NCI-H1092 treated with DMSO at 0.1 percent for 48 hours (cell line): ENCODE measurements at places on chromosomes 5 and 9.

DNA sequence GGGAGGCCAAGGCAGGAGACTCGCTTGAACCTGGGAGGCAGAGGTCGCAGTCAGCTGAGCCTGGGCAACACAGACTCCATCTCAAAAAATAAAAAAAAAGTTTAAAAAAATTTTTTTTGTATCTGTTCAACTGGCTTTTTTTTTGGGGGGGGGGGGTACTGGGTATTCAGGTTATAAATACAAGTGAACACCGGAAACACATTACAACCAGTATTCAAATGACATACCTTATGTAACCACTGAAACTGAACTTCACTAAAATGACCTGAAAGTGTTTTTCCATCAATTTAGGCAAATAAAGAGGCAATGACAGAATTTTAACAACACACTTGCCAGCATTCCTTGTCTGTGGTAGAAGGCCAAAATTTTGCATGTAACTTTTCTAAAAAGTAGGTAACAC, 33.5 kb downstream of the STRBP start:
- DNase-seq: no peak

DNA sequence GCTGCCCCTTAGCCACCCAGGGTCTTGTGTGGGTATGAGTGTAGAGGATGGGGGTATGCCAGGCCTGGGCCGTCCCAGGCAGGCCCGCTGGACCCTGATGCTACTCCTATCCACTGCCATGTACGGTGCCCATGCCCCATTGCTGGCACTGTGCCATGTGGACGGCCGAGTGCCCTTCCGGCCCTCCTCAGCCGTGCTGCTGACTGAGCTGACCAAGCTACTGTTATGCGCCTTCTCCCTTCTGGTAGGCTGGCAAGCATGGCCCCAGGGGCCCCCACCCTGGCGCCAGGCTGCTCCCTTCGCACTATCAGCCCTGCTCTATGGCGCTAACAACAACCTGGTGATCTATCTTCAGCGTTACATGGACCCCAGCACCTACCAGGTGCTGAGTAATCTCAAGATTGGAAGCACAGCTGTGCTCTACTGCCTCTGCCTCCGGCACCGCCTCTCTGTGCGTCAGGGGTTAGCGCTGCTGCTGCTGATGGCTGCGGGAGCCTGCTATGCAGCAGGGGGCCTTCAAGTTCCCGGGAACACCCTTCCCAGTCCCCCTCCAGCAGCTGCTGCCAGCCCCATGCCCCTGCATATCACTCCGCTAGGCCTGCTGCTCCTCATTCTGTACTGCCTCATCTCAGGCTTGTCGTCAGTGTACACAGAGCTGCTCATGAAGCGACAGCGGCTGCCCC, 2.6 kb downstream of the SLC35A4 start:
- no peak for DNase-seq

DNA sequence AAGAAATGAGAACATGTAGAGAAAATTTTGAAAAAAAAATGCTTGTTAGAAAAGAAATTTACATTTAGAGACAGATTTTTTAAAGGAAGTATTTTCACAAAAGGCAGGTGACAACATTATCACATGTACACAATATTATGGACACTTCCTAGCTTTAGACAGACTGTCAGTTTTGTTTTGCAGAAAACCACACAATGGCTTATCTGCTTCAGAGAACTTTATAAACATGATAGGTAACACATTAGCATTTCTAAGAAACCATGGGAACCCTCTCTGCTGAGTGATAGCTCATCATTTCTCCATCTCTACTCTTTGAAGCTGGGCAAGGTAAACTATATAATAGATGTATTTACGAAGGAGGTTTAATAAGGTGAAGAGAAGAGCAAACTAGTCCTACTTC, 25.6 kb downstream of the POU5F2 start:
- DNase-seq: no peak

- DNase-seq: no peak
Measured at GRCh38 chr9:27496135-27496504, 28.0 kb upstream of the IFNK start.

DNA sequence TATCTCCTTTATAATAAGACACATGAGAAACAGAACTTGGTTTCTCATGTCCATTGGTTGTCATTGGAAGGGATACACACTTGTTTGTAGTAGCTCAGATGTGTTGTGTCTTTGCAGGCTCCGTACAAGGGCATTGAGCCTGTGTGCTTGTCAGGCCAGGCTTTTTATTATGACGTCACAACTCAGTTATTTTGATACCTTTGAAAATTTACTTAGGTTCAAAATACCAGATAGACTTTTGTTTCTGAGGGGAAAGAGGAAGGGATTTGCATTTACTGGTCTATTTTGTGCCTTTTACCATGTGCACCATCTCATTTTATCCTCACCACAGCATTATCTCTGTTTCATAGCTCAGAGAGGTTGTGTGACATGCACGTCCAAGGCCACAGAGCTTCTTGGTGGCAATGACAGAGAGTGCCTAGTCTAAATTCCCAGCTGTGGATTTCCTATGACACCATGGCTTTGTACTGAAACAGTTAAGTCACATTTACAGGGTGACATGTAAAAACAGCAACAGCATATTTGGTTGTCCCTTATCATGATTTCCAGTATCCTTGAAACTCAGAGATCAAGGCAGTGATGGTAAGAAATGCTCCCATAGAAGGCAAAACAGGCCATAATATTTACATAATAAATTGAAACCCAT, 268.7 kb downstream of the AOPEP start:
- DNase-seq: no peak

DNA sequence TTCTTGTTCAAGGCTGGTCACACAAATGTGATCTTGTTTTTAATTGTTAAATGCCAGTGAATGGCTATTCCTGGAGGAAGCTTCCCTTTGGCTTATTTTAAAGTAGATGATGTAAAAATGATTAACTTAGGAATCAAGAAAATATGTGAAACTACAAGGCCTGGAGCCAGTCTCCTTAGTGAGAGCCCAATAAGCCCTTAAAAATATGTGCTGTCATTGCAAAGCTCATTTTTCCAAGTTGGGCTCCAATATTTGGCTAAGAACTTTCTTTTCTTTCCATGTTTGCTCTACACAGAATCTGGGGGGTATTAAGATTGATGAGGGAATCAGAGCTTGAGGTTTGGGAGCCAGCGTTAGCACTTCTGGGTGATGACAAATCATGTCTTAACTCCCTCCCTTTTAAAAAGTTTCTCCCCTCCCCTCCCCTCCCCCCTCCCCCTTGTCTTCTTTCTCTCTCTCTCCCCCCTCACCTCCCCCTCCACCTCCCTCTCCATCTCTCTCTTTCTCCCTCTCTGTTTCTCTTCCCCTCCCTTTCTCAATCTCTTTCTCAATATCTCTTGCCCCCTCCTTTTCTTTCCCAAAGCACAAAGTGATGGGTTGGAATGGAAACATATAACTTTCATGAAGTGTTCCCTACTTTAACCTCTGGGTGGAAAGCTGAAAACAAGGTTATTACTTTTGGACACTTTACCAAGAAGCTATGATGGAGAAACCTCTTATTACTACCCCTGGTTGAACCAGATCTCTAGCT, 86.0 kb downstream of the FBXL7 start:
- DNase-seq: no peak

DNA sequence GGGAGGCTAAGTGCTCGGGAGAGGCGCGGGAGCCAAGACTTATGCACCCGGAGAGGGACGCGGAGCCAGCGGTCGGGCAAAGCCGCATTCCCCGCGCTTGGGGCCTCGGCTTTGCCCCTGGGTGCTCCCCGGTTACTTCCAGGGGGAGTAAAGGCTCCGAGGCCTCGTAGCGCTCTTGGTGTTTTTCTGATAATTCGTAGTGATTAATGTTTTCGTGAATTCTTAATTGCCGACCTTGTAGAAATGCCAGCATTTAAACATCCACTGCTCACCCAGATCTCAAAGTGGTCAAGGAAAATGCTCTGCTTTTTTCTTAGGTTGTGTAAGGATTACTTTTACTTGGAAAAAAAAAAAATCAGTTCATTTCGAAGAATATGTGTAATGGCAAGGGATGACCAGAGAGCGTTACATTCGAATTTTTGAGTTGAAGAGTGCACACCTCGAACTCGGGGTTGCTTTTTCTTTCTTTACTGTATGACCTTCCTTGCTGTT, 654 bp upstream of the TUT7 start:
- DNase-seq: no peak

DNA sequence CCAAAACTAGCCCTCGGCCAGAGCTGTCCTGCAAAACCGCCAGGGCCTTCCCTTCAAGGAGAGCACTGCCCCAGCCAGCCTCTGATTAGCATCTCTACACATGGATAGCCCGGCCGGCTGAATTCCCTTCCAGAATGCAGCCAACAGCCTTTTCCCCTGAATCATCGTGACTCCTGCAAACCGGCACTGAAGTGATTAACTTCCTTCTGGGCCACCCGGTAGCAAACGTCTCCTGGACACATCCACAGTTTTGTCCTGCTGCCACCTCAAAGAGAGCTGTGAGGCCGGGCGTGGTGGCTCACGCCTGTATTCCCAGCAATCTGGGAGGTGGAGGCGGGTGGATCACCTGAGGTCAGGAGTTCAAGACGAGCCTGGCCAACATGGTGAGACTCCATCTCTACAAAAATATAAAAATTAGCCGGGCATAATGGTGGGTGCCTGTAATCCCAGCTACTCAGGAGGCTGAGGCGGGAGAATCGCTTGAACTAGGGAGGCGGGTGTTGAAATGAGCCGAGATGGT, 21.1 kb upstream of the EEIG1 start:
- no peak for DNase-seq

DNA sequence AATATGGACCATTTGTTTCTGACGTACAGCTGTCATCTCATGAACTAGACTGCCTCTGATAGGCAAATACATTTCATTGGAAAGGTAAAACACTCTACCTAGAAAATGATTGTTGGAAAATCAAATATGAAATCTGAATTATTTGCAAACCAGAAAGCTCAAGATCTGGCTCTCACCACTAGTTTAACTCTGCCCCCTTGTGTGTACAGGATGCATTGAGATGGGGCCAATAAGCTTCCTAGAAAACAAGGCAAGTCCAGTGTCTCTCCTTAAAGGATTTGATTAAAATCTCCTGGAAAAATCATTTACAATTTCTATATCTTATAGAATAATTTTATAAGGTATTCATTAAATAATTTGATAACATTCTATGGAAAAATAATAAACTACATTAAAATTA, 311.9 kb upstream of the ANKH start:
- DNase-seq: no peak

DNA sequence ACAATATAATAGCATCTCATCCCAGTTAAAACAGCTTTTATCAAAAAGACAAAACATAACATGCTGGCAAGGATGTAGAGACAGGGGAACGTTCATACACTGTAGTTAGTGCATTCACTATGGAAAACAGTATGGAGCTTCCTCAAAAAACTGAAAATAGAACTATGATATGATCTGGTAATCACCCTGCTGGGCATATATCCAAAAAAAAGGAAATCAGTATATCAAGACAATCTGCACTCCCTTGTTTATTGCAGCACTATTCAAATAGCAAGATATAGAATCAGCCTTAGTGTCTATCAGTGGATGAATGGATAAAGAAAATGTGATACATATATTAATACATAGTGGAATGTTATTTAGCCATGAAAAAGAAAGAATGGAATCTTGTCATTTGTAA, 88.5 kb downstream of the PBX3 start:
- no peak for DNase-seq

DNA sequence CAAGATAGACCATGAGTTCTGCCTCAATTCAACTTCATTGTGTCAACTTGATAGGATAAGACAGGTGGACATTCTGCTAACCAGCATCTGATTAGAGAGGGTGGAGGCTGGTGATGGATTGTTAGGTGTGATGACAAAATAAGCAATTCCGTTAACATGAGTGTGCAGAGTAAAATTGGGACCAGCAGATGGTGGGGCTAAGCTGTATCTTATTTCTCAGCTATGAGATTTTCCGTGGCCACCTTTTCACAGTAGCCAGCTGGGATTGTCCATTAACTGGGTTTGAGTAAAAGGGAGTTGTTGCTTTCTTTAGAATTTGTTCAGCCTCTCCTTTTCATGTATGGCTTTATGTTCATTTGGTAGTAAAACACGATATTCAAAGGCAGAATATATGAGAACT, 28.8 kb upstream of the TAL2 start:
- no peak for DNase-seq

DNA sequence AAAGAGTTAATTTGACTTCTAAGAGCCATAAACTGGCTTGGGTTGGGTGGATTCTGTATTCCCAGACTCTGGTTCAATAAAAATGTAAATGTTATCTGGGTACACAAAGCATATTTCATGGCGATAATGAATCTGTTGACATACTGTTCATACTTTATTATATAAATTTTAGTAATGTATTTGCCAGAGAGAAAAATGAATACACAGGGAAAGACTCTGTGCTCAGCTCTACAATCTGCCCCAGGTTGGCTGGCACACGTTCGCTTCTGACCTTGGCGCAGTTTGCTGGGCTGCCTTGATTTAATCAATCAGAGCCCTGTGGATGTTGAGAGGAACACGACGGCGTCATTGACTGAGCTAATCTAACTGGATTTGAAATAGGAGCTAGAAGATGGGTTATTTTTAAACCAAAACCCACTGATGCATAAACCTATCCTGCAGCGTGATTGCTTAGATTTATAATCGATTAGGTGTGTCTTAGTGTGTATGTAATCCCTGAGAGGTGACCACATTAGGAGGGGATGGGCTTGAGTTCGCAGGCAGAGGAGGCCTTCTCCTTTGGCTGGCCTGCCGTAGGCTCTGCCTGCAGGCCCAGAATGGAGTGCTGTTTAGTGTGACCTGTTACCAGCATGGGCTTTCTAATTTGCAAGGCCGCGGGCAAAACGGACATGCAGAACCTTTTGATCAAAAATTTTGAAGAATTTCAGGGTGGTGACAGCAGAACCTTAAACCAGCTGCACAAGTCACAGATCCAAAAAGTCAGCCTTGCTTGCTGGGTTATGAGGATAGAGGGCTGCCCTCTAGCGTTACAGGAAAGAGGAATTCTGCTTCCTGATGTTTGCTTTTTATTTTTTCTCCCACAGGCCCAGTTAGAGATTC, 3.9 kb upstream of the ADCY2 start:
- peak; percentile 68 for DNase-seq

- no peak for DNase-seq
Measured at GRCh38 chr5:133319905-133320520, 268.2 kb downstream of the HSPA4 start.

DNA sequence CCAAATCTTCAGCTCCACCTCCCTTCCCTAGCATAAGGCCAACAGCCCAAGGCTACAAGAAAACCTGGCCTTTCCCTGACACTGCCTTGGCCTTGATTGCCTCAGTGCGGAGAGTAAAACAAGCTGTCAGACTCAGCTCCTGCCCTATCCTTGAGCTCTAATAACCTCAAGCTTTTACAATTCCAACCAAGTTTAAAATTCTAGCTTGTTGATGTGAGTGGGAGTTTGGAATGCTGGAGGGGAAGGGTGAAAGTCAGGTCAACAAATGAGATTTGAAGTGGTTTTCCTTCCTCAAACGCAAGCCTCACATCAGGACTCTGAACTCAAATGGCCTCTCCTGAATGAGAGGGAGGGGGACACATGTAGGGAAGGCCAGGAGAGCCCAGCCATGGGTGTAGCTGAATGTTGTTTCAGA, 197.0 kb upstream of the VLDLR start:
- DNase-seq: no peak

- DNase-seq: peak; percentile 71
Measured at GRCh38 chr5:96381526-96381925, 51.5 kb downstream of the PCSK1 start.
